ENCODE measurements at places on chromosomes 3 and 15. TPM values are rescaled to one million over a fixed set of nuclear protein-coding genes. Genes with fewer than 3 reads are reported as not detected.

- no peak for DNase-seq
Observed at GRCh38 chr15:81562986-81563385, 189.0 kb upstream of the TMC3 start.

TEX55 gene
- not detected for total RNA-seq

TPRG1 gene
- total RNA-seq = 3.3 TPM

DNA sequence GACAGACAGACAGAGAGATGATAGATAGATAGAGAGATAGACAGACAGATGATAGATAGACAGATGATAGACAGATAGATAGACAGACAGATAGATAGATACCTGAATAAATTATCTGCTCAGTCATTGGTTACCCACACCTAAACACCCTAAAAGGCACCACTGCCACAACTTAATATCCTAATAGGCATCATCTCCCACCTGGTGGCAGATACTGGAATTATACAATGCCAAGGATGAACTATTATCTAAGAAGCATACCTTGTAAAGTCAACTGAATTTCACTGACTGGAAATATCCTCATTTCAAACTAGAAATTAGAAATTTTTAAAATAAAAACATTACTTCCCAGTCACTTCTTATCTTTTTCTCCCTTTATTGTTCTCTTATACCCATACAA, 19.4 kb upstream of the ATP8B4 start:
- no peak for DNase-seq

GRCh38 chr15:42919799-42920518, 619 bp downstream of the TTBK2 start:
- peak; percentile 71 for DNase-seq

NR2E3 gene
- not detected for total RNA-seq

NME9 gene
- not detected for total RNA-seq

DNA sequence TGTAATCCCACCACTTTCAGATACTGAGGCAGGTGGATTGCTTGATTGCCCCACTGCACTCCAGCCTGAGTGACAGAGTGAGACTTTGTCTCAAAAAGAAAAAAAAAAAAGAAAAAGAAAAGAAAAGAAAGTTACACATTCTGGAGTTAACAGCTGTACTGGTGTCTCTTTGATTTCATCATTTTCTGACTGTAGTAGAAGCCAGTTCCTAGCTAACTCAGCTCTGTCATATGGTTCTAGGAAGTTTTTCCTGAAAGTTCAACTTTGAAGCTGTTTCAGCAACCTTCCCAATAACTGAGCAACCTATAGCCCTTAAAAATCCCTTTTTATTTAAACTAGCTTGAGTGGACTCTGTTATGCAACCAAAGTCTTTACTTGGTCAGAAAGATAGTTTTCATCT, 104.6 kb upstream of the STRIT1 start:
- no peak for DNase-seq

DNA sequence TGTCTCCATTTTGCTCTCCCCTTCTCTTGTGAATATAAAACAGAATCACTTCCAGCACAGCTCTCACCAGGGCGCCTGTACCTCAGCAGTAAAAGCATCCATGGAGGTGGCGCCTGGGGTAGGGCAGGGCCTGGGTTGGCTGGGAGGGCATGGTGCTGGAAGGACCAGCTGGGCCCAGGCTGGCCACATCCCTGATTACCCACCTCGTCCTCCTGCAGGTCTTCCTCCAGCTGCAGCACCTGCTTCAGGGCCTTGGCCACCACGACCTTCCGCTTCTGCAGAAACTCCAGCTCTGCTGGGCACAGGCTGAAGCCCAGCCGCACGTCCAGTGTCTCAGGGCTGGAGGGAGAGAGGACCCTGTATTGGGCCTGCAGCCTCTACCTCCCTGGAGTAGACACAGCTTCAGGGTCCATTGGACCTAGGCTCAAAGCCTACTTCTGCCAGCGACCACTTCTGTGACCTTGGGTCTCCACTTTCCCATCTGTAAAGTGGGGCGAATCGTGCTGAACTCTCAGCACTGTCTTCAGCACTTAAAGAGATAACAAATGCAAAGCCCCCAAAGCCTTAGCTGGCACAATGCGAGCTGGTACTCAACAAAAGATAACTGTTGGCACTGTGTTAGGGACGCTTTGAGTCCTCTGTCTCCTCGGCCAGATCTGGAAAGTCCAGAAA, 23.8 kb downstream of the PLA2G4E start:
- no peak for DNase-seq

- no peak for DNase-seq
Observed at GRCh38 chr15:77015646-77016320, 20.9 kb downstream of the PSTPIP1 start.

DNA sequence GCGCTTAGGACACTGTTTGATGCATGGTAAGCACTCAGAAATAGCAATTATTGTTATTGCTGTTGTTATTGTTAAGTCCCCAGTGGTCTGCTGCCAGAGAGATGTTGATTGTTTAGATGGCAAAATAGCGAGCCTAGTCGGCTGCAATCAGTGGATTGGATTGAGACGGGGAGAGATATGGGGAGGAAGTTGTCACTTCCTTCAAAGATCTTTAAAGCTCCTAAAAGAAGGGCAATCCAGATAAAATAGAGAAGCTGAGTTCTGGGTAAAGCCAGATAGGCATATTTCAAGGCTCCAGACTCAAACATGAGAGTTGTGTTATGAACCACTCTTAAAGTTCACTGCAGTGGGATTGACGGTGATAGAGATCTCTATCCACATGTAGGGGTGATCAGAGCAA, 64.5 kb downstream of the RYR3 start:
- no peak for DNase-seq

DNA sequence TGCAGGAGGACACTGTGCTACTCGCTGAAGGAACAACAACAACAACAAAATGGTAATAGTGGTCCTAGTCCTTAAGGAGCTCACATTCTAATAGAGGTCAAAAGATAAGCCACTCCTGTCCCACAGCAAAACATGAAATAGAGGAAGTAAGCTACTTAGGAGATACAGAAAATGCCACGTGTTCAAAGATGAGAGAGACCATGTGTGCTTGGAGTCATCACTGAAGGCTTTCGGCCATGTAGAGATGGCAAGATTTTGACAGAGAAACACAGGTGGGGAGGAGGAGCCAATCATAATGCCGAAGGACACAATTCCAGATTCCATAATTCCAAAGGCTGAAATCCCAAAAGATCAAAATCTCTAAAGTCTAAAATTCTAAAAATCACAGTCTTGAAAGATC, 24.8 kb upstream of the RIOX2 start:
- no peak for DNase-seq

- no peak for DNase-seq
Observed at GRCh38 chr3:57966829-57967228, 41.4 kb upstream of the FLNB start.

DNA sequence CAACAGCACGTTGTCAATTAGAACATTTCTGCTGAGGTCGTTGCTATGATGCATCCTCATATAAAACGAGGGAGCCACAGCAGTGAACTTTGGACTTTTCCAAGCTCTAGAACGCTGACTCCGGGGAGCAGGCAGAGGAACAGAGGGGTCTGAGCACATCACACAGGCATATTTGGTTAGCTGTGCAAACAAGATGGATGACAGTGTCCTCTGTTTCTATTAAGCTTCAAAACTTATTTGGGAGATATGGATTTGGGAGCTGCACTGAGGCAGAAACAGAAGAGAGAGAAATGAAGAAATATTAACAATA, 278.0 kb upstream of the TBL1XR1 start:
- DNase-seq = no peak

- no peak for DNase-seq
Observed at GRCh38 chr15:49435174-49435573, 12.1 kb downstream of the FGF7 start.

BFSP2 gene
- total RNA-seq = not detected

CKMT1B gene
- total RNA-seq = 0.76 TPM

DNA sequence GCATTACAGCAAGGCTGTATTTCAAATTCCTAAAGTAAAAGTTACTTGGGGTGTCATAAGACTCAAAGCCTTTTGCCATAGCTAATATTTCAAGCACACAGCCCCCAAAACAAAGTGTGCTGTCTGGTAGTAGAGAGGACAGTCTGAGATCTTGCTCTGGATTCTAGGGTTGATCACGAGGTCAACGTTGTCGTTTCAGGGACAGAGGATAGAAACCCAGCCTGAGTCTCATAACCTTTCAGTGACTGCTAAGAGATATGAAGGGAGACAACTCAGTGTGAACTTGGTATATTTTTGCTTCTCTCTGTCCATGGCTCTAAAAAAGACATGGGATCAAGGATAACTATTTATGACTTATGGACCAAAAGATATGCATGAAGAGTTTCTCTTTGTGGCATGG, 25.6 kb upstream of the MINDY4B start:
- DNase-seq = no peak

PROS1 gene
- 23.1 TPM for total RNA-seq
